Colonic mucosa (tissue), 4 donors: ENCODE measurements at places on chromosomes 13 and 19.

DNA sequence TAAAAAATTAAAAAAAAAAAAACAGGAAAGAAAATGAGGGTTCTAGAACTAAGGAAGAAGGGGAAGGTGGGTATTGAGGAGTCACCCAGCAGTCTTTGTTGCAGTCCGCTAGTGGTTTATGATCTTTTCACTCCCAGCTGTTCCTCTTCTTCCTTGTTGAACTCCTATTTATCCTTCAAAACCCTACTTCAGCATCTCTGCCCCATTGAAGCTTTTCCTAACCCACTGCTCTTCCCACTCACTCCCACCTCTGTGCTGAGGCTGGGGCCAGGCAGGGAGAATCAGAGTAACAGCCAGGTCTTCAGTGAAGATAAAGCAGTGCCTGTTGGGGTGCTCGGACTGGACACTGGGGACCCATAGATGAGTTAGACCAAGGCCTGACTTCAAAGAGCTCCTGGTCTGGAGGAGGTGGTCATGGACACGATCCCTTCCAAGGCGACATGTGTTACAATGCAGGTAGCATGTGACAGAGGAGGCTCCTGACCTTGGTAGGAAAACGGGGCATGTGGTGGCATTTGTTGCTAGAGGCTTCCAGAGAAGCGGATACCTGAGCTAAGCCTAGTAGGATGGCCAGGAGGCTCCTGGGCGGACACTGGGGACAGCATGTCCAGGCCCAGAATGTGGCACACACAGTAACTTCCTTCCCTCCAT, 11.4 kb downstream of the RUVBL2 start:
- no peak for DNase-seq

DNA sequence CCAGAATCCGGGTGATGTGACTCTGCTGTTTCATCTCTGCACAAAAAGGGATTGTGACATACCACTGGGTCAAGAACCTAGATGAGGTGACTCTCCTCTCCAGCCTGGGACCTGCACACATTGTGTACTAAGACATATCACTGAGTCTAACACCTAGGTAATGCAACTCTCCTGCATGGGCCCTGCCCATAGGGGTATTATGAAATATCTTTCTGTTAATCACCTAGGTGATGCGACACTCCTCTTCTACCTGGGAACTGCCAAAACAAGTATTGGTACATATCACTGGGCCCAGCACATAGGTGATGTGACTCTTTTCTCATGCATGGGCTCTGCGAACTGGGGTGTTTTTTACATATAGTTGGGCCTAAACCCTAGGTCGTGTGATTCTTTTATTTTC, 35.5 kb upstream of the ZNF254 start:
- no peak for DNase-seq

- DNase-seq: peak; percentile 45
These were observed 7.7 kb downstream of the KDM4B start for GRCh38 chr19:4976401-4977298.

GRCh38 chr19:49098795-49099194, 13.5 kb downstream of the SNRNP70 start:
- DNase-seq: no peak

DNA sequence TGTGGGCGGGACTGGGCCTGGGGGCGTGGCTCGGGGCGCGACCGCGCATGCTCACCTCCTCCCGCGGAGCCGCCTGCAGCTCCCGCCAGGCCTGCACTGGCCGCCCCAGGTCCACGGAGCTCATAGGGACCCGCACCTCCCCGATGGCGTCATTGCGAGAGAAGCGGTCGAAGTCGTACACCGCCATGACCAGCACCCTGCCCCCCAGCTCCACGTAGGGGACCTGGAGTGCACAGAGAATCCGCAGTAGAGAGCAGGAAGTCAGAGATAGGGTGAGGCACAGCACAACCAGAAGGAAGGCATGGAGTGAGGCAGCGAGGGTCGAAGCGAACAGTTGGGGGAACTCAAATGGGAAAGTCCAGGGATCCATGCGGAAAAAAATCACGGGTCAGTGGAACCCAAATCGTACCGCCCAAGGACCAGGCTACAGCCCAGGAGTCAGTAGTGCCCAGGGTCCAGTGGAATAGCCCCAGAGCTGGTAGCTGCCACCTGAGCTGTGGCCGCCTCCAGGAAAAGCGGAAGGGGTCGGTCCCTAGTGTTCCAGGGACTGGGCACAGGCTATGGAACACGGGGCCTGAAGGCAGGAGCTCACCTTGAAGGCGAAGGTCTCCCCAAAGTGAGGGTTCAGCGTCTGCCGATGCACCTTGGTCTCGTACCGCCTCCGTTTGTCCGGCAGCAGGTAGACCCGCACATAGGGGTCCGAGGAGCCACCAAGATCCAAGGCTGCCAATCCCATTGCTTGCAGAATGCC, 4.8 kb downstream of the SYT5 start:
- no peak for DNase-seq
